ENCODE measurements at places on chromosomes 1 and 21. TPM values are rescaled to one million over a fixed set of nuclear protein-coding genes. Genes with fewer than 3 reads are reported as not detected.

The ADGRL4 gene
- not detected for total RNA-seq

The EVA1C gene
- total RNA-seq = 36.8 TPM

The CLDN19 gene
- total RNA-seq = not detected

The PDPN gene
- not detected for total RNA-seq

The CACNA1S gene
- total RNA-seq = 0.01 TPM

The NRIP1 gene
- 18.6 TPM for total RNA-seq

The WNT2B gene
- 0.33 TPM for total RNA-seq

The A3GALT2 gene
- not detected for total RNA-seq

The MANEAL gene
- 26.1 TPM for total RNA-seq

The LYPD8 gene
- total RNA-seq = not detected

The AKR7A3 gene
- total RNA-seq = not detected

The SPRR2B gene
- not detected for total RNA-seq

The VWA1 gene
- 14.2 TPM for total RNA-seq

The ADAMTS4 gene
- total RNA-seq = not detected

The MRPL24 gene
- total RNA-seq = 202 TPM

The CDCA8 gene
- 49.0 TPM for total RNA-seq

The PEX11B gene
- 24.2 TPM for total RNA-seq

The SLC25A34 gene
- total RNA-seq = 0.13 TPM

The IGSF5 gene
- total RNA-seq = not detected

The SFN gene
- 487 TPM for total RNA-seq

The C1orf141 gene
- total RNA-seq = not detected

The OR2M2 gene
- total RNA-seq = not detected

The MEX3A gene
- 2.8 TPM for total RNA-seq

The IFNLR1 gene
- 1.0 TPM for total RNA-seq

The AMY2B gene
- total RNA-seq = 0.67 TPM

The LPAR3 gene
- total RNA-seq = 0.22 TPM

The CYP4A11 gene
- total RNA-seq = not detected

The PADI3 gene
- total RNA-seq = 2.0 TPM

The LGALS8 gene
- 35.1 TPM for total RNA-seq

The PTPRC gene
- not detected for total RNA-seq

The TTC39A gene
- total RNA-seq = 1.1 TPM

The RNU1-2 gene
- not detected for total RNA-seq

The TEX38 gene
- total RNA-seq = not detected

The CLDN17 gene
- not detected for total RNA-seq

The COL8A2 gene
- total RNA-seq = 0.16 TPM

The GPR3 gene
- total RNA-seq = 1.9 TPM

The SMCP gene
- total RNA-seq = not detected

The CHIA gene
- not detected for total RNA-seq

The CFHR4 gene
- not detected for total RNA-seq

The PTPN7 gene
- not detected for total RNA-seq

The RGS5 gene
- total RNA-seq = 1.1 TPM

The NBPF4 gene
- 0.25 TPM for total RNA-seq

The TAF5L gene
- 21.9 TPM for total RNA-seq

The KCNJ9 gene
- total RNA-seq = not detected

The SLC6A17 gene
- total RNA-seq = 5.8 TPM

The CELA2A gene
- not detected for total RNA-seq

The LAX1 gene
- not detected for total RNA-seq

Data from A549 treated with DMSO at 1 μM for 4 hours (cell line).